ENCODE measurements at places on chromosomes 12 and 14.

DNA sequence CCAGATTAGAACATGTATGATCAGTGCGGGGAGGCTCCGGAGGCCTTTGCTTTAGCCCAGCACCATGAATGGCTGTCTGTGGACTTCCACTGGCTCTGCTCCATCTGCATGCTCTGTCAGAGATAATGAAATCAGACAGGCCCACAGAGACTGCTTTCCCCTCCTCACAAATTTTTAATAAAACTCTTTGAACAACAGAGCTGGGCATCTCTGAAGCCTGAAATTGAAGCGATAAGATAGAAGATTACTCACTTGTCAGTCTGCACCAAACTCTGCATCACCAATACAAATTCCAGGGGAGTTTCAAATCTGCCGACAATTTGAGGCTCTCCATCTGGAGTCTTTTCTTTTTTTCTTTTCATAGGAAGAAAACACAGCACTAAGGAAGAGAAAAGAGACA, 110.0 kb downstream of the DYRK2 start:
- DNase-seq: no peak

GRCh38 chr14:104284636-104285507, 146.5 kb downstream of the KIF26A start:
- peak; percentile 3 for DNase-seq

GRCh38 chr12:79058342-79058741, 193.8 kb downstream of the SYT1 start:
- DNase-seq: no peak

GRCh38 chr12:107515446-107515958, 170.1 kb upstream of the PWP1 start:
- no peak for DNase-seq

DNA sequence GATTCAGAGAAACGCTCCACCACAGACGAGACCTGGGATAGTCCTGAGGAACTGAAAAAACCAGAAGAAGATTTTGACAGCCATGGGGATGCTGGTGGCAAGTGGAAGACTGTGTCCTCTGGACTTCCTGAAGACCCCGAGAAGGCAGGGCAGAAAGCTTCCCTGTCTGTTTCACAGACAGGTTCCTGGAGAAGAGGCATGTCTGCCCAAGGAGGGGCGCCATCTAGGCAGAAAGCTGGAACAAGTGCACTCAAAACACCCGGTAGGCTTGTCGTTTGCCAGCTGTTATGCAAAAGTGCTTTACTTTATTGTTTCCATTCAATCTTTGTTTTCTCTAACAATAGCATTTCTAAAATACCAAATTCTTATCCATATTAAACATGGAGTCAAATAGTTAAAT, 287.3 kb downstream of the NAV3 start:
- no peak for DNase-seq

DNA sequence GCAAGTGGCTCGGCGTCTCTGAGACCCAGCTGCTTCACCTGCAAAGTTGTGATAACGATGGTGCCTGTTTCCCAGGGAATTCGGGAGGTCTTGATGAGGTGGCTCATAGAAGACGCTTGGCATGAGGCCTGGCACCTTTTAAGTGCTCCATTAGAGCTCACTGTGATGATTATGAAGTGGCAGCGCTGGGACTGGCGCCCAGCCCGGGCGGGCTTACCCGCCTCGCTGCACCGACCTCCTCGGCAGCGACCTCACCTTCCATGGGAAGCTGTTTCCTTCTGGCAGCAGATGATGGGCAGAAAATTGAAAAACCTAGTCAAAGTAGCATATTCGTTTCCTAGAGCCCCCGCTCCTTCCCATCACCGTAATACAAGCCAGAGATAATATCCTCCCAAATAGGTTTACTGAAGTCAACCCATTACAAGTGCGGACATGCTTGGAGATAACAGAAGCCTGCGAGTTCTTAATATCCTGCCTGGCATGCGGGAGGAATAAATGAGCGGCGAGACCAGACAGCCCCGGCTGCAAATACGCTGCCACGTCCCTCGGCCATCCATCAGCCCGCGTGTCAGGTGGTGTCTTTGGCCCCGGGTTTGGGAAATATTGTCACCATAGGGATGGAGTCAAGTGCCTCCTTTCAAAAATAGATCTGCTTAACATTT, 35.2 kb upstream of the DLK1 start:
- no peak for DNase-seq

DNA sequence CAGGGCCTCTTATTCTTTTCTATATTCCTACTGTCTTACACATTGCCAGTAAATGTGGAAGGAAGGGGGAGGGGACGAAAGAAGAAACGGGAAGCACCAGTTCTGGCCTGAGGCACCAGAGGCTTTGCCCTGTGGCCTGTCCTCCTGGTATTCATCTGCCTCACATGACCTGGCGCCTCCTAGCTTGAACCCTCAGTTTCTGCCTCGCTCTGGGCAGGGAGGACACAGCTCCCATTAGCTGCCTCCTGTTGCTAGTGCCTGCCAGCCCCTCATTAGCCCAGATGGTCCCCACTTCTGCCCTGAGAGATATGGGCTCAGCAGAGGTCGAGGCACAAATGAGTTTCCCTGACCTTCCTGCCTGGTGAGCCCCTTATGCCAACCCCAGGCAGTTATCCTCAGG, 3.0 kb upstream of the PLEKHG6 start:
- no peak for DNase-seq

DNA sequence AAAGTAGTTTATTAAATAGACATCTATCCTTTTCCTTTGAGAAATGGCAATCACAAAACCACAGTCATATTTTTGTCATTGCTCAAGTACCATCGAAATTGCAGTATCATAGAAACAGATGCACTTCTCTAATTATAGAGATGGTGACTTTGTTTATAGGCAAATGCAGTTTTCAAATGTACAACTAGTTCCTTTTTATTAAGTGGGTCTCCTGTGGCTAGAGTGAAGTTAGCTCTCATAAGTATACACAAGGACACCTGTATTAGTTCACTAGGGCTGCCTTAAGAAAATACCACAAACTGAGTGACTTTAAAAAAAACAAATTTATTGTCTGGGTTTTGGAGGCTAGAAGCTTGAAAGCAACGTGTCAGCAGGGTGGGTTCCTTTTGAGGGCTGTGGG, 62.8 kb downstream of the OTOGL start:
- no peak for DNase-seq

DNA sequence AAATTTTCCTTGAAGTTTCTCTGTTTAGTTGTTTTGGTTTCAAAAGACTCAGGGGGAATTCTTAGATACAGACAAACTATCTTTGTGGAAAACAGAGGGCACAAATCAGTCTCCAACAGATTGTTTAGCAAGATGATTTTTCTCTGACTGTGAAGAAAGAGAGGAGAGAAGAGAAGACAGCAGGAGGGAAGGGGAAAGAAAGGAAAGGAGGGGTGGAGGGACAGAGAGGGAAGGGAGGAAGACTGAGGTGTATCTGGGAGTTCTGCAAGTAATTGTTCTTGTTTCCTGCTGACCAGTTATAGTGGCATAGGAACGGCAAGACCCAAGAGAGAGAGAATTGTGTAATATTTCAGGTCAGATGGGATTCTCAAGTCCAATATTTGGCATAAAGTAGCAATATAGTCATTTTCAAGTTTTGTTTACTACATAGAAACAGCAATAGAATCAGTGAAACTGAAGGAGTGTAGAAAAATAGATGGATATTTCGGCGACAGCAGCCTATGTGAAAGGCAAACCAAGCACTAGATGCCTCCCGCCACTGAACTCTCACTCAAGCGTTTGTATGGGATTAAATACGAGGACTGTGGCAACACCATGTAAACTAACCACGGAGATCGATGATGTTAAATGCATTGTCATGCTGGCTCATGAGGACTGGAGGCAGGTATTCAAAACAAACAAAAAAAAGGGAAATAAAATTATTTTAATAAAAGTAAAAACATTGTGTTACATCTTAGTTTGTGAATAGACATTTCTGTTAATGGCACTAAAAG, 342.5 kb downstream of the SLC16A7 start:
- DNase-seq: no peak

Measured in T-helper 17 cell (primary cell).